ENCODE measurements at places on chromosomes 16 and 17. TPM values are rescaled to one million over a fixed set of nuclear protein-coding genes. Genes with fewer than 3 reads are reported as not detected.

DNA sequence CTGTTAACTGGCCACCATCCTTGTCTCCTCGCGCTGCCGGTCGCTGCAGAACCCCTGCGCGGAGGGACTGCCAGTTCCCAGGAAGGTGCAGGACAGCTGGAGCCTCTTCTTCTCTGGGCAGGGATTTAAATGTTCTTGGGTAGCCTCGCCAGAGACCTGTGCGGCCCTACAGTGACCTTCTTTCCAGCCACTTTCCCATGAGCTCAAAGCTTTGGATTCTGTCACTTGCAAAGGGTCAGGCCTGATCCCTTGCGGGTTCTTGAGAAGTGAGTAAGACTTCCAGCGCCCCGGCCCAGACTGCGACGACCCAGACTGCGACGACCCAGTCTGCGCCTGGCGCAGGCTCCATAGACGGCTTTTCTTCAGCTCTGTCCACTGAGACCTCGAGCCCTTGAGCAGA lies 1.4 kb upstream of the SLFN5 start:
- no peak overlapping the region for H3K4me3 ChIP-seq
- H3K27me3 ChIP-seq, result no peaks in the 10 kb centered on the region
- peaks cover 5% of the 10 kb centered on the region for H3K4me1 ChIP-seq
- H3K36me3 ChIP-seq, result no peaks in the 10 kb centered on the region
- no peak for DNase-seq
- H3K27ac ChIP-seq, result no peak overlapping the region

GRCh38 chr17:54891176-54891821 lies 9.4 kb upstream of the TOM1L1 start:
- peaks cover 6% of the 10 kb centered on the region for H3K27me3 ChIP-seq
- H3K4me3 ChIP-seq, result no peak overlapping the region
- H3K36me3 ChIP-seq, result no peaks in the 10 kb centered on the region
- no peaks in the 10 kb centered on the region for H3K4me1 ChIP-seq
- peak; percentile 73 for DNase-seq
- H3K27ac ChIP-seq, result no peak overlapping the region

DNA sequence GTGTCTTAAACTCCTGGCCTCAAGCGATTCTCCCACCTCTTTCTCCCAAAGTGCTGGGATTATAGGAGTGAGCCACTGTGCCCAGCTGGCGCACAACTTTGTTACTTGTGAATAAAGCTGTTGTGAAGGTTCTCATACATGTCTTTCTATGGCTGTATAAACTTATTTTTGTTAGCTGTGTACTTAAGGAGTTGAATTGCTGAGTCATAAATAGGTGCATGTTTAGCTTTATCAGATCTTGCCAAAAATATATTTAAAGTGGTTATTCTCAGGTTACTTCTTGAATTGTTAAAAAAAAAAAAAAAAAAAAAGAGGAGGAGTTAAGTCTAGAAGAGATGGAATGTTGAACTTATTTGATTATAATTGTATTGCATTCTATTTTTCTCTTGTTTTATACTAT lies 47.6 kb upstream of the IRX3 start:
- H3K27me3 ChIP-seq, result peaks cover 11% of the 10 kb centered on the region
- no peak overlapping the region for H3K4me3 ChIP-seq
- no peak overlapping the region for H3K27ac ChIP-seq
- no peaks in the 10 kb centered on the region for H3K4me1 ChIP-seq

The TMEM114 gene
- total RNA-seq, result not detected

GRCh38 chr17:59126809-59127417 lies 20.2 kb upstream of the TRIM37 start:
- H3K4me3 ChIP-seq, result no peak overlapping the region
- H3K4me1 ChIP-seq, result no peaks in the 10 kb centered on the region
- H3K27ac ChIP-seq, result no peak overlapping the region
- DNase-seq, result no peak

DNA sequence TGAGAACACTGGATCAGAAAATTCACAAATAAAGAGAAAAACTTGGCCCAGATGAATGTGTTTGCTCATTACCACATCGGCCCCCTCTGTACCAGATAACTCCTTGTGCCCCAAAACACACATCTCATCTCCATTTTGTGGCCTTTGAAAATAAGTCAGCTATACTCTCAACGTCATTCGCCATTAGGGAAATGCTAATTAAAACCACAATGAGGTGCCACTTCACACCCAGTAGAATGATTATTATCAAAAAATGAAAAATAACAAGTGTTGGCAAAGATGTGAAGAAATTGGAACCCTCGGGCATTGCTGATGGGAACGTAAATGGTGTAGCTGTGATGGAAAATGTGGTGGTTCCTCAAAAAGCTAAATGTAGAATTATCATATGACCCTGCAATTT lies 34.6 kb upstream of the AKTIP start:
- H3K36me3 ChIP-seq, result no peaks in the 10 kb centered on the region
- no peak overlapping the region for H3K27ac ChIP-seq
- H3K4me1 ChIP-seq, result no peaks in the 10 kb centered on the region
- H3K27me3 ChIP-seq, result peaks cover 6% of the 10 kb centered on the region

The SUMO2 gene
- total RNA-seq, result 133 TPM

GRCh38 chr17:73750975-73751374 lies 106.7 kb upstream of the SDK2 start:
- H3K27ac ChIP-seq, result no peak overlapping the region
- H3K36me3 ChIP-seq, result no peaks in the 10 kb centered on the region
- H3K27me3 ChIP-seq, result no peaks in the 10 kb centered on the region
- no peak overlapping the region for H3K4me3 ChIP-seq
- no peak for DNase-seq

The CES1 gene
- not detected for total RNA-seq

DNA sequence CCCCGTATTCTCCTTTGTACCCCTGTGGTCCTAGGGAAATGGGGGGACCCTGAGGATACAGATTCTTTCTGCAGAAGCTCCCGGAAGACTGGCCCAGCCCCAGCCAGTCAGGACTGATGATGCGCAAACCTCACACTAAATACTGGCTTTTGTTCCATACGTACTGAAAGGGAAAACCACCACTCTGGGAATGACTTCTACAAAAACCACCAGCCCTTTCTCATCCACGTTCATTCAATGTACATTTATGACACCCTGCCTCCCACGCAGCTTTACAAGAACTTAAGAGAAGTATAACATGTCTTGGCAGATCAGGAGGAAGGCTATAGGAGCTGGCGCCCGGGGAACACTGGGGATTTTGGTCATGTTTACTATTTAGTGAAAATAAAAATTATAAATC lies 70.6 kb downstream of the MARCHF10 start:
- H3K27me3 ChIP-seq, result 0 out of 2 replicates have a peak, but pooled peaks cover 1% of the 10 kb centered on the region
- no peak for DNase-seq
- no peak overlapping the region for H3K27ac ChIP-seq
- 0 out of 2 replicates have a peak, but pooled peaks cover 2% of the 10 kb centered on the region for H3K4me1 ChIP-seq
- H3K36me3 ChIP-seq, result no peaks in the 10 kb centered on the region
- no peak overlapping the region for H3K4me3 ChIP-seq

The CDH13 gene
- 45.8 TPM for total RNA-seq

DNA sequence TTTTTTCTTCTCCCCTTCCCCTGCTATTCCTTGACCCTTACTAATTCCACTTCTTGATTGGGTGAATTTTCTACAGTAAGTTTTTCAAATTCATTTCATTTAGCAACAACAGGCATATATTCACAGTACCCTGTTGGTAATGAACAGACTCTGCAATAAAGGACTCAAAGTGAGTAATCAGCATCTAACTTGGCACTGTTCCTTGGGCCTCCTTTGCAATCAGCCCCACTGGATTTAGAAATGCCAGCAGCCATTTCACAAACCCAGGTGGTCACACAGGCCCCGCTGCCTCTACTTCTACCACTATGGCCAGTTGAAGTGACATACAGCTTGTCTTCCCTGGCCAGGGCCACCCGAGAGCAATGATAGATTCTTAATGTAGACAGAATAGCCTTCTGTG lies 113.8 kb downstream of the CYB561 start:
- no peaks in the 10 kb centered on the region for H3K27me3 ChIP-seq
- no peak overlapping the region for H3K27ac ChIP-seq
- peaks cover 7% of the 10 kb centered on the region for H3K36me3 ChIP-seq
- H3K4me3 ChIP-seq, result no peak overlapping the region
- DNase-seq, result no peak

GRCh38 chr16:75820672-75821071 lies 94.4 kb upstream of the CPHXL start:
- no peaks in the 10 kb centered on the region for H3K27me3 ChIP-seq
- H3K4me3 ChIP-seq, result no peak overlapping the region
- H3K27ac ChIP-seq, result no peak overlapping the region
- DNase-seq, result no peak
- no peaks in the 10 kb centered on the region for H3K4me1 ChIP-seq
- H3K36me3 ChIP-seq, result no peaks in the 10 kb centered on the region

DNA sequence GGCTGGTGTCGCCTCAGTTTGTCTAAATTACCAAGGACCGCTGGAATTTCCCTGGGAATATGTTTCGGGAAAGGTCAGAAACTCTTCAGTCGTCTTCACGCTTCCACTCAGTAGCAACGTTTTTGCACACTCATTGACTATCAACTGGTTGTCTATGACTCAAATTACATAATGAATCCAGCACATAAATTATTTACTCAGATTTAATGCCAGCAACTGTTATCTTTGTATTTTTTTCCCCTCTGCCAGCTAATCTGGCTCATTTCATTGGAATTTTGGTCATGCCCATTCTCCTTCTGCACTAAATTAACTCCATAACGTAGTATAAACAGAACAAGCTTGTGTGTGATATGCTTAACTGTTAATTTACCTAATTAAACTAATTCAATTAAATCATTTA lies 372.7 kb upstream of the ZFHX3 start:
- peaks cover 7% of the 10 kb centered on the region for H3K4me1 ChIP-seq
- DNase-seq, result no peak
- H3K4me3 ChIP-seq, result no peak overlapping the region

DNA sequence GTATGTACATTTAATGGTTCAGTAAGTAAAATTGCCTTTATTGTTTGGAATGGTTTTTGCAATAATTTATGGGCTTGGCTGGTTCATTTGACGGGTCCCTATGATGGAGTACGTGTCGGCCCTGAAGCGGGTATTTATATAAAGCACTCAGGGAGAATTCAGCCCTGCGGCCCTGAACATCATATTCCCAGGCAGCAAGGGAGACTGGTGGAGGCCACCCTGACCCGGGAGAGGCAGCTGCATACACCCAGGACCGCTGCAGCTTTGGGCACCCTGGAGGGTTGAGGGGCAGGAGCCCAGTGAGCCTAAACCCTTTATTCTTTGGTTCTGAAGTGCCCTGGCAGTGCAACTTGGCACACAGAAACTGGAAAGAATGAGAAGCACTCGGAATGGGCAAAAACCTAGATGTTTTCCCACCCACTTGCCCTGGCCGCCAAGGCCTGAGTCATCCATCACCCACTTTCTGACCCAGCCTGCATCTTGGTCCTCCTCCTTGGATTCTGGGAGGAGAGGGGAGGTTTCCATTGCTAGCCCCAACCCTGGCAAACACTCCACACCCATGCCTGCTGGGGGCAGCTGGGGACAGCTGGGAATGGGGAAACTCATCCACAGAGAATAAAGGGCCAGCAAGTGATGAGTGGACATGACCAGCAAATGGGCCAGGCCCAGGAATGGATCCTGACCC lies 162.2 kb upstream of the TNRC6C start:
- no peak for DNase-seq
- H3K4me3 ChIP-seq, result no peak overlapping the region
- no peaks in the 10 kb centered on the region for H3K36me3 ChIP-seq
- peaks cover 46% of the 10 kb centered on the region for H3K27me3 ChIP-seq
- no peaks in the 10 kb centered on the region for H3K4me1 ChIP-seq
- H3K27ac ChIP-seq, result no peak overlapping the region

The JPH3 gene
- not detected for total RNA-seq

GRCh38 chr16:1200014-1200627 lies 24.9 kb downstream of the TPSG1 start:
- H3K36me3 ChIP-seq, result no peaks in the 10 kb centered on the region
- H3K4me1 ChIP-seq, result no peaks in the 10 kb centered on the region
- H3K27me3 ChIP-seq, result no peaks in the 10 kb centered on the region
- no peak for DNase-seq
- H3K4me3 ChIP-seq, result no peak overlapping the region
- no peak overlapping the region for H3K27ac ChIP-seq

The LGALS9C gene
- not detected for total RNA-seq

The MYH1 gene
- not detected for total RNA-seq

DNA sequence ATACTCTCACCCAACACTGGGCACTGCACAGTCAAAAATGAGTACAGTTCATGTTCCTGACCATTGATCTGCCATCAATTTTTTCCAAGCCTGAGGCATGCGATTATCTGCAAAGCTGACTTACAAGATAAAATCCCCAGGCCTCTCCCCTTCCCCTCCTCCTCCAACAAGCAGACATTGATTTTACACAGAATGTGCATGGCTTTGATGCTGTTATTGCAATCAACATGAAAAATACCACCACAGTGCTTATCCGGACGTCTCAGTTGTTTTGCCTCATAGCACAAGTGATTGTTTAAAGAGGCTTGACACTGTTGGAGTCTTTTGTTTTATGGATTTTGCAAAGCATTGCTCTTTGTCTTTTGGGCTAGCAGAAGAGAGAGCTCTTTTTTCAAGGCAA lies 163.8 kb downstream of the TOX3 start:
- H3K4me1 ChIP-seq, result no peaks in the 10 kb centered on the region
- H3K27me3 ChIP-seq, result no peaks in the 10 kb centered on the region

DNA sequence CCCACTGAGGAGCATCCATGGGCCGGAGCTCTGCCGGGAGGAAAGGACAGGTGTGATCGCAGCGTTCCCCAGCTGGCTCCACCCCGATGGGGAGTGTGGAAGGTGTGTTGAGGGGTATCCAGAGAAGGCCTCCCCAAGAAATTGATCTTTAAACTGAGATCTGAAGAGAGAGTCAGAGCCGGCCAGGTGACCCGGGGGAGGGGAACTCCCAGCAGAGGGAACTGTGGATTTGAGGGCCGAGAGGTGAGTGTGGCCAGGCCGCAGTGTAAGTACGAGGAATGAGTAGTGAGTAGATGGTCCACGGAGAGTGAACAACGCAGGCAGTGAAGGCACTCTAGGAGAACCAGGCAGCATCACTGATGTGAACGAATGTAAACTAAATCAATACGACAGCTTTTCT lies 80.2 kb downstream of the RPTOR start:
- H3K27me3 ChIP-seq, result no peaks in the 10 kb centered on the region
- no peak for DNase-seq
- 0 out of 2 replicates have a peak, but pooled peaks cover 1% of the 10 kb centered on the region for H3K4me1 ChIP-seq
- peaks cover 3% of the 10 kb centered on the region for H3K36me3 ChIP-seq
- H3K27ac ChIP-seq, result no peak overlapping the region

DNA sequence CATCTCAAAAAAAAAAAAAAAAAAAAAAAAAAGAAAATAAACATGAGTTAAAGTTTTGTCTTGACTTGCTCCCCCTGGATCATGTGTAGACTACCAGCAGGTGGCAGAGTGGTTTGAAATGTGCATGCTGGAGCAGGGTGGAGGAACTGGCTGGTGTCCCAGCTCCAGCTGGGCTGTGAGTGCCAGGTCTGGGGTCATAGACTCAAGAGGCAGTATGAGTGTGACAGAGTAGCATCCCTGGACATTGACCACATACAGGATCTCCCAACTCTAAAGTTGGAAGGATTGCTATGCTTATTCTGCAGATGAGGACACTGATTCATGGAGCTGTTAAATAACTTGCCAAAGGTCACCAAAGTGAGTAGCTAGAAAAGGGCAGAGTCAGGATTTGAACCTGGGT lies 198.0 kb upstream of the MPHOSPH6 start:
- H3K4me3 ChIP-seq, result no peak overlapping the region
- no peaks in the 10 kb centered on the region for H3K4me1 ChIP-seq
- no peaks in the 10 kb centered on the region for H3K36me3 ChIP-seq
- peak; percentile 32 for DNase-seq
- no peak overlapping the region for H3K27ac ChIP-seq

GRCh38 chr17:16900288-16900882 lies 71.5 kb downstream of the TNFRSF13B start:
- H3K27me3 ChIP-seq, result peaks cover 10% of the 10 kb centered on the region
- H3K27ac ChIP-seq, result no peak overlapping the region
- no peak overlapping the region for H3K4me3 ChIP-seq

GRCh38 chr16:87648236-87648635 lies 45.9 kb downstream of the JPH3 start:
- no peak overlapping the region for H3K27ac ChIP-seq
- DNase-seq, result no peak
- H3K4me3 ChIP-seq, result no peak overlapping the region
- H3K27me3 ChIP-seq, result peaks cover 63% of the 10 kb centered on the region

The CDRT15 gene
- total RNA-seq, result not detected

All from IMR-90 (cell line).